Brain pericyte (primary cell): ENCODE measurements at places on chromosomes 7 and 10.

- DNase-seq, result no peak
These were observed 112.4 kb upstream of the PPP2R2D start for GRCh38 chr10:131788386-131788785.

GRCh38 chr10:35426657-35427056 lies 90.3 kb downstream of the CCNY start:
- no peak for DNase-seq

GRCh38 chr10:133140417-133141143 lies 19.4 kb upstream of the KNDC1 start:
- no peak for DNase-seq

GRCh38 chr7:140049339-140050024 lies 13.3 kb downstream of the PARP12 start:
- no peak for DNase-seq

- DNase-seq, result no peak
These were observed 64.8 kb upstream of the TFEC start for GRCh38 chr7:116095396-116095795.

DNA sequence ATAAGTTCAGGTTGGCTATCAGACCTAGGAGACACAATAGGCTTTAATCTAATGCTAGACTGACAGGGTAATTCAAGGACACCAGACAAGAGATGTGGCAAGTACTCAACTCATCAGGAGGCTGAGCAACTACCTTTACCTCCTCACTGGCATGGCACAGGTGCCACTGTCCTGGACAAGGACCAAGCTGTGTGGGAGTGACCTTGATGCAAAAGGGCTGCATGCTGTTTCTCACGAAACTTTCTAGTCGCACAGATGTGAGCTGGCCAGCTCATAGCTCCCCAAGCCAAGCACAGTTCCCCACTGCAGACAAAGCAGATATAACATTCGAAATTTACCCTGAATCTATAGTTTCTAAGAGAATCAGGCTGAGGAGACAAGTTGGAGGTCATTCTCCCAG lies 207.6 kb upstream of the GHITM start:
- no peak for DNase-seq

DNA sequence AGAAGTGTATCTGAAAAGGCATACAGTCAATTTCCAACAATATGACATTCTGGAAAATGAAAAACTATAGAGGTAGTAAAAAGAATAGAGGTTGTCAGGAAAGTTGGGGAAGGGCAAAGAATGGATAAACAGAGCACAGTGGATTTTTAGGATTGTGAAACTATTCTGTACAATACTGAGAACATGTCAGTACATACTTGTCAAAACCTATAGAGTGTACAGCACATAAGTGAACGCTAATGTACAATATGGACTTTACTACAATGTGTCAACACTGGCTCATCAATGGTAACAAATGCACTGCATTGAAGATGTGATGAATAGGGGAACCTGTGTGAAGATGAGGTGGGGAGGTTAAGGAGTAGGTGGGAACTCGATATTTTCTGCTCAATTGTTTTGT lies 483.0 kb upstream of the PFKP start:
- DNase-seq, result no peak
